ENCODE measurements at places on chromosomes 2 and 18. TPM values are rescaled to one million over a fixed set of nuclear protein-coding genes. Genes with fewer than 3 reads are reported as not detected.

The SYT4 gene
- not detected for total RNA-seq

- H3K27me3 ChIP-seq, result peaks cover 4% of the 10 kb centered on the region
- H3K4me1 ChIP-seq, result no peaks in the 10 kb centered on the region
- H3K36me3 ChIP-seq, result no peaks in the 10 kb centered on the region
- no peak for DNase-seq
- no peak overlapping the region for H3K27ac ChIP-seq
Measured at GRCh38 chr18:59093668-59094067, 46.0 kb upstream of the SEC11C start.

GRCh38 chr2:86053166-86053565, 52.5 kb downstream of the POLR1A start:
- no peaks in the 10 kb centered on the region for H3K4me1 ChIP-seq
- no peak overlapping the region for H3K27ac ChIP-seq
- no peak for DNase-seq
- no peak overlapping the region for H3K4me3 ChIP-seq
- no peaks in the 10 kb centered on the region for H3K27me3 ChIP-seq
- peaks cover 33% of the 10 kb centered on the region for H3K36me3 ChIP-seq

The ACOXL gene
- not detected for total RNA-seq

The CD8A gene
- total RNA-seq, result 1.4 TPM

Measured in activated naive CD4-positive, alpha-beta T cell treated with anti-CD3 and anti-CD28 coated beads for 36 hours (primary cell).